Stimulated activated CD4-positive, alpha-beta T cell treated with anti-CD3 and anti-CD28 coated beads, Interleukin-4, amount 100 ng/mL, for 24 hours (primary cell): ENCODE measurements at places on chromosomes 12 and 14.

- no peak for DNase-seq
Observed at GRCh38 chr12:132448463-132448820, 41.5 kb upstream of the FBRSL1 start.

DNA sequence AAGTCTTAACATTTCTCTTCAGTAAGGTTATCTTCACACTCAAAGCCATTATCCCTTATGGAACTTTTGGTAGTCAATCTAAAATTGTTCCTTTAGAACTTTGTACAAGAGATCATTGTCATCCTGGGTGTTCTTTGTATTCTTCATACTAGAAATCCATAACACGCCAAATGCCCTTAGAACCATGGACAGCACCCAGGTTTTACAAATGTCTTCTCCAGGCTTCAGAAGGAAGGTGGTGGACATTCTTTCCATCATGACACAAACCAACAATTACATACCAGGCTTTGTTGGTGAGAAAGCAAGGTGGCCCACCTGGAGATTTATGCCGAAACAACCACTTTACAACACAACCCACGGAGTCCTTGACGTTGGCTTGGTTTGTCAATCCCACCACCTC, 365.6 kb upstream of the TBX3 start:
- DNase-seq: no peak

- DNase-seq: no peak
Observed at GRCh38 chr14:74936731-74937130, 13.7 kb upstream of the RPS6KL1 start.

DNA sequence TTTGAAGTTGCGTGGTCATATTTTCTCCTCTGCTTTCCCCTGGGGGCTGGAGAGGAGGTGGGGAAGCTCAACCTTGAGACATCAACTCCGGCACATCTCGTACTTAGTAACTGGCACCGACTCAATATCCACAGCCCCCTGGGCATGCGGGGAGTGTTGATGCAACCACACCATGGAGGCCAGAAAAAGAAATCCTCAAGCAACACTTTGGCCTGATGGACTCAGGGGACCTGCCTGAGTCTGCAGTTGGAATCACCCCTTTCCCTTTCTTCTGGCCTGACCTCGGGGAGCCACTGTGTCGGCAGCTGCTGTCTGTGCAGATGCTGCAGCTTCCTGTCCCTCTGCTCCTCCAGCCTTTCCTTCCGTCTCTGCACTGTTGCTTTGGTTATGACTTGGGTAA, 11.4 kb upstream of the AACS start:
- no peak for DNase-seq

- DNase-seq: no peak
Observed at GRCh38 chr14:89382901-89383845, 33.9 kb downstream of the FOXN3 start.
